Inflammatory macrophage treated with lipopolysaccharide for 4 hours (primary cell): ENCODE measurements at places on chromosomes 7 and 10.

GRCh38 chr7:22129819-22130580, 184.3 kb upstream of the CDCA7L start:
- no peak for DNase-seq

- DNase-seq, result no peak
Measured at GRCh38 chr10:3987143-3987974, 202.3 kb upstream of the KLF6 start.

DNA sequence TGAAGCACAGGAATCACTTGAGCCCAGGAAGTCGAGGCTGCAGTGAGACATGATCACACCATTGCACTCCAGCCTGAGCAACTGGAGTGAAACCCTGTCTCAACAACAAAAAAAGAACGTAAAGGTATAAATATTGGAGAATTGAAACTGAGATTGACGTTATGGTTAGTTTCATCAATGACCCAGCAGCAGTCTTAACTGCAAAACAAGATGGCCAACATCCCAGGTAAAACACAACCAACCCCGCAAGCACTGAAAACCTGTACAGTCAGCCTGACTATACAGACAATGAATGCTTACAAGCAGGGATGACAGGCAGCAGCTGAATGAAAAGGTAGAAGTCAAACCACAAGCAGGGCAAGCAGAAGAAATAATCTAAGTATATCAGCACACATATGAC, 34.7 kb downstream of the WAPL start:
- no peak for DNase-seq

GRCh38 chr7:7317850-7318249, 135.5 kb downstream of the C1GALT1 start:
- no peak for DNase-seq

DNA sequence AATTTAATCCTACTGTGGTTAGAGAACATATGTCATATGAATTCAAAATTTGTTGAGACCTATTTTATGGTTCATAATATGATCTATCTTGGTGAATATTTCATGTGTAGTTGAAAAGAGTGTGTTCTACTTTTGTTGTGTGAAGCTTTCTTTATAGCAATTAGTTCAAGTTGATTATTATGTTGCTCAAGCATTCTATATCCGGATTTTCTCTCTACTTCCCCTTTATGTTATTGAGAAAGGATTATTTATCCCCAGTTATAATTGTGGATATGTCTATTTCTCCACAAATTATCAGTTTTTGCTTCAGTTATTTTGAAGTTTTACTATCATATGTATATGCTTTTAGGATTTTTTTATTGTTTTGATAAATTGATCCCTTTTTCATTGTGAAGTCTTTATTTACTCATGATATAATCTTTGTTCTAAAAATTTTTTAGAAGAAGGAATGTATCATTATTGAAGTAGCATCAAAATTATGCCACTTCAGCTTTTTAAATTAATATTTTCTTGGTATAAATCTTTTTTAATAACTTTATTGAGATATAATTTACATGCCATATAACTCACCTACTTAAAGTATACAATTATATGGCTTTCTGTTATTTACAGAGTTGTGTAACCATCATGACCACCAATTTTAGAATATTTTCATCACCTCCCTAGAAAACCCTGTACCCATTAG, 12.0 kb upstream of the MEST start:
- DNase-seq, result peak; percentile 30

GRCh38 chr10:76324283-76324682, 892.9 kb downstream of the LRMDA start:
- no peak for DNase-seq

GRCh38 chr10:120327675-120328074, 129.4 kb upstream of the PLPP4 start:
- DNase-seq, result no peak

DNA sequence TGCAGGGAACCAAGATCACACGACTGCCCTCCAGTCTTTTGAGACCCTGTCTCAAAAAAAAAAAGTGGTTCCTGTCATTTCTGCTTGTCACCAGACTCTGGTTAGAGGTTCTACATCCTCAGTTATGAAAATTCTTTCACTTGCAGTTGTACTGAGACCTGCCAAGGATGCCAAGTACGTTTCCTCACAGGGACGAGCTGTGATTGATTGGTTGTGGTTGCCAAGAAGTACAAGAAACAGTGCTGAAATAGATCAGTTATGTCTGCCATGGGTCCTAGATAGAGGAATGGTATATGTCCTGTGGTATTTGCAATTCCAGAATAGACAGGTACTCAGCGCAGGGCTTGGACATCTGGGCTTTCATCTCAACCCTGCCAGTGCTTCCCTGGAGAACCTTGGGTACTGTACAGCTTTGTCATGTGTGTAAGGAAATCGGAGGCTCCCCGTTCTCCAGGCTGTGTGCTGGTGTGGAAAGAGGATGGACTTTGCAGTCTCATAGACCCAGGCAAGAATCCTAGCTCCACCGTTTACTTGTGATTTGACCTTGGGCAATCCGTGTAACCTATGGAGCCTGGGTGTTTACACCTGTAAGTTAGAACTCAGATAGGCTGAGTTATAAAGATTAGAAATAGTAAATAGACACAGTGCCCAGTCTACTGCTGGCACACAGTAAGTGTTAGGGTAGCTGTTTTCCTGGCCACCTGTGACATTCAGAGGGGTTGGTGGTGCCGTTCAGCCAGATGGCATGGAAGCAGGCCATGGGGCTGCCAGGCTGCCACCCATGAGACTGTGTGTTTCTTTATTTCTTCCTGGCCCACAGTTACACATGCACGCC, 53.0 kb downstream of the COL13A1 start:
- no peak for DNase-seq

- DNase-seq, result no peak
Measured at GRCh38 chr7:157010588-157011332, at the start of gene MNX1. Gene MNX1, minus strand, starts transcription at chr7:157010663. Its CDS starts 313 bp downstream, at chr7:157010350.

GRCh38 chr7:20238754-20239324, 21.7 kb upstream of the MACC1 start:
- peak; percentile 98 for DNase-seq

DNA sequence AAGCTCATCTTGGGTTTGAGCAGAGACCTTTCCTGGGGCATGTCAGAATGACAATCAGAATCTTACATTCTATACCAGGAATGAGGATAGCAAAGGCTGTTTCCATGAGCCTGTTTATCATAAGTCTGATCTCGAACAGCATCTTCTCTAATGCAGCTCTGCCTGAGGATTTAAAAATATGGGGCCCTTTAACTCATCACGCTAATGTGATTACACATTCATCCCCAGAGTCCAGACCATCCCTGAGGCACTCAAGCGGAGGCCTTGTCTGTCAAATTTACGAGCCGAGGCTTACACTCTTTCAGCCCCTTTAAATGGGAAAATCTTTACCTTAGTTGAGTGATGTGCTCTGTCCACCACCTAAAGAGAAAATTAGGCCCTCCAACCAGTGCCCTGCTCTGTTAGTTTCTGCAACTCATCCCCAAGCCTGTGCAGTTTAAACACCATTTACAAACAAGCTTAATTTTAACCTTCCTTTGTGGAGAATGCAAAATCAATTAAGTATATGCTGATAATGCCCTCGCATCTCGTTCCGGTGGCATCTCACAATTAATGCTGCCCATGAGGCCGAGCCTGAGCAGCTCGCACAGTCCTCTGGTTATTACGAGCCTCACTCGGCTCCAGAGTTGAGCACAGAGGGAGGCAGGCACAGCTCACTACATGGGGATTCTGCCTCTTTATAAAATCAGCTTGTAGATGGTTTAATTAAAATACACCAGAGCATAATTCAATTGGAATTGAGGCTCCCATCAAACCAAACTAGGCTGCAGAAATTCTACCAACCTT, 16.0 kb downstream of the CHST15 start:
- no peak for DNase-seq

GRCh38 chr10:73997461-73997786, 492 bp upstream of the VCL start:
- peak; percentile 37 for DNase-seq

- DNase-seq, result no peak
Measured at GRCh38 chr10:80737209-80737608, 199.5 kb downstream of the SH2D4B start.

DNA sequence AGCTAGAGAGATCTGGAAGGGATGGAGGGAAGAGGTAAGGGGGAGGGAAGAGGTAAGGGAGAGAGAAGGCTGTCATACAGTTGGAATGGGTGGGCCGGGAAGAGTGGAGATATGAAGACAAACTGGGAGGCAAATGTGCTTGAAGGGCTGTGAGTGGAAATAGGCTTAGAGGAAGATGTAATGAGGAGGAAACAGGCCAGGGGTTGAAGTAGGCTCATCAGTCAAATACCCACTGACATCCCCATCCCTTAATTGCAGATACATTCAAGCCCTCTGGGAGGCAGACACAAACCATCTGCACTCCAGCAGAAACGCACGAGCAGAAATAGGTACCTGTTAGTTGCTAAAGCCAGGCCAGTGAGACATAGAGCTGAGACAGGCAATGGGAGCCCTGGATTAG, 2.1 kb downstream of the SYNPO2L start:
- DNase-seq, result no peak

GRCh38 chr10:128063736-128064107, 62.5 kb downstream of the MKI67 start:
- DNase-seq, result peak; percentile 78
